Left kidney (tissue), 8 donors: ENCODE measurements at places on chromosomes 11 and 22.

DNA sequence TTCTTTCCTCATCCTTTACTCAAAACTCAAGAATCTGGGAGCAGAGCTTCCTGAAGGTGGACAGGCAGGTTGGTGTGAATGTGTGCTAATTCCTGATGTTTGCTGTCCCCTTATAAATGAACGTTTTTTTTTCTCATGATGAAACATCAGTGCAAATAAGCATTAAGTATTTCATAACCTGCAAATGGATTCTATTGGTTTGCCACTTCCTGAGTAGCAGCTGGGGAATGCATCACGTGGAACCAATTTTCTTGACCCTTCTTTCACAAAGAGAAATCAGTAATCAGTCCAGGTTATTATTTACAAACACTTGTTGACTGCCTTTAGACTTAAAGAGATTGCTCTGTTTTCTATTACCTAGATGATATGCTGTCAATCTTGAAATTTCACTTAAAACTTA, 40.1 kb upstream of the SCN3B start:
- no peak for DNase-seq

- DNase-seq: no peak
These were observed 5.7 kb downstream of the TSKU start for GRCh38 chr11:76788661-76789442.

- no peak for DNase-seq
These were observed 5.9 kb upstream of the CAT start for GRCh38 chr11:34432822-34433221.

DNA sequence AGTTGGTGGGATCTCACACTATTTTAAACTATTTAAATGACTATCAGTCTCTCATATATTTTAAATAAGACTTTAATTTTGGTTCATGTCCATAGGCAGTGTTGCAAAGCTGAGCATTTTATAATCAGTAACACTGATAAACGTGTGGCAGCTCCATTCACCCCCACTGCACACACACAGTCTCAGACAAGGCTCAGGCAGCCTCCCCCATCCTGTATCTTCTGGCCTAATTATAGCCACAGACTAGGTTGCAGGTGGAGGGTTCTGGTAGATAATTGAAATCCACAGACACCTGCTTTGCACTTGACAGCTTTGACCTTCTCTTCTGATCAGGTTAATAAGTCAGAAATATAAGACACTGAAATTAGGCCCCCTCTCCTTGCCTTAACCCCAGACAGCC, 118.5 kb upstream of the LDLRAD3 start:
- DNase-seq: no peak

DNA sequence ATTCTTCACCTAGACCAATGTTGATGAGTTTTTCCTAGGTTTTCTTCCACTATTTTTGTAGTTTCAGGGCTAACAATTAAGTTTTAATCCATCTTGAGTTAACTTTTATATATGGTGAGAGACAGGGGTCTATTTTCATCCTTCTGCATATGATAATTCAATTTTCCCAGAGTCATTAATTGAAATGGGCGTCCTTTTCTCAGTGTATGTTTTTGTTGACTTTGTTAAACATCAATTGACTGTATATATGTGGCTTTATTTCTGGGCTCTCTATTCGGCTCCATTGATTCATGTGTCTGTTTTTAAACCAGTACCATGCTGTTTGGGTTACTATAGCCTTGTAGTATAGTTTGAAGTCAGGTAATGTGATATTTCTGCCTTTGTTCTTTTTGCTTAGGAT, 282.1 kb downstream of the INSC start:
- no peak for DNase-seq

DNA sequence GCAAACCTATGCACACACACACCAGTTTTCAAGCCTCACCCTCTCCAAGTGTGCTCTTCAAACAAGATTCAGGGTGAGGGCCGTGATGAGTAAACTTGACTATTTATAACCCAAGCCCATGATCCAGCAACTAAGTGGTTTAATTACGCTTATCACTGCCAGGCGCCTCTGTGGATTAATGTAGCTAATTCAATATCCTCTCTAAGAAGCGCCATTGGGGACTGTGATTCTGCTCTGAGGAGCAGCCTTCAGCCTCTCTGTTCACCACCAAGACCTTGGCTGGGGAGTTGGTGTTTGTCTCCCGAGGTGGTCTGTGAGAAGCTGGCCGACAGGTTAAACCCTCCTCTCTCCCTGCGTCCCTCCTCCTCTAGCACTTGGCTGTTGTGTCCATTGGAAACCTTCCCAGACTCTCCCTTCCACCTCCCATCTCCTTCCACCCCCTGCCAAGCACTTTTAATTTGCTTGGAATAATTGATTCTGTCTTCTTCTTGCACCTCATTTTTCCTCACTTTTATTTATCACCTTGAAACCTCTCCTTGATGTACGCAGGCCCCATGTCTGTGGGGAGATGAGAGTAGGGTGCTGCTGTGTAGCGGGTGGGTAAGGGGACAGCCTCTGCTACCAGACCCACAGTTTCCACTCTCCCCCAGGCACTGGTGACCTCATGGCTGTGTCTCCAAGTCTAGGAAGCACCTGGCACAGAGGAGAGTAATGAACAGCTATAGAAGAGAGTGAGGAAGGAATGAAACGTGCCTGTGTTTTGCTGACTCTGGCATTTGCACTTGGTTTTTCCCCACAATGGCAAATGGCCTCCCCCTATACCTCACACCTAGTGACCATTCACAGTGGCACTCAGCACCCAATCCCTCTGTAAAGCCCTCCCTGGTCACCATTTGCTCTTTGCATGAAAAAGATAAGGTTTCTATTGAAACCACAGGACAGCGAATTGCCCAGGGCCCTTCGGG, 236.6 kb downstream of the GRIK4 start:
- no peak for DNase-seq

GRCh38 chr11:83863272-83863671, 577.1 kb upstream of the CCDC90B start:
- DNase-seq: no peak

DNA sequence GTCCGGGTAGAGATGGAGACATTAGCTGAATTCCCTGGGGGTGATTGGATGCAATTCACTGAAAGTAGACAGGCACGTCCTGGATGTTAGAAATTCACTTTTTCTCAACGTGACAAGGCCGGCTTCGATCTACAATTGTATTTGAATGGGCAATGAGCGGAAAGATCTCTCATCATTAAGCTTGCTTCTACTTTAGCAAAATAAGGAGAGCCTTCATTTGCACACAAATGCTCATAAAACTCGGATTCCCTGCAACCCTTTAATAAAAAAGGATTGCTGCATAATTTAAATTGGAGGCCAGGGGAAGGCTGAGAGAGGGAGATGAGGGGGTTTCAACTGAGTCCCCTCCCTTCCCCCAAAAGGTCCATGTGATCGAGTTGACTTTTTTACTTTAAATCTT, 10.6 kb upstream of the PAX6 start:
- no peak for DNase-seq

DNA sequence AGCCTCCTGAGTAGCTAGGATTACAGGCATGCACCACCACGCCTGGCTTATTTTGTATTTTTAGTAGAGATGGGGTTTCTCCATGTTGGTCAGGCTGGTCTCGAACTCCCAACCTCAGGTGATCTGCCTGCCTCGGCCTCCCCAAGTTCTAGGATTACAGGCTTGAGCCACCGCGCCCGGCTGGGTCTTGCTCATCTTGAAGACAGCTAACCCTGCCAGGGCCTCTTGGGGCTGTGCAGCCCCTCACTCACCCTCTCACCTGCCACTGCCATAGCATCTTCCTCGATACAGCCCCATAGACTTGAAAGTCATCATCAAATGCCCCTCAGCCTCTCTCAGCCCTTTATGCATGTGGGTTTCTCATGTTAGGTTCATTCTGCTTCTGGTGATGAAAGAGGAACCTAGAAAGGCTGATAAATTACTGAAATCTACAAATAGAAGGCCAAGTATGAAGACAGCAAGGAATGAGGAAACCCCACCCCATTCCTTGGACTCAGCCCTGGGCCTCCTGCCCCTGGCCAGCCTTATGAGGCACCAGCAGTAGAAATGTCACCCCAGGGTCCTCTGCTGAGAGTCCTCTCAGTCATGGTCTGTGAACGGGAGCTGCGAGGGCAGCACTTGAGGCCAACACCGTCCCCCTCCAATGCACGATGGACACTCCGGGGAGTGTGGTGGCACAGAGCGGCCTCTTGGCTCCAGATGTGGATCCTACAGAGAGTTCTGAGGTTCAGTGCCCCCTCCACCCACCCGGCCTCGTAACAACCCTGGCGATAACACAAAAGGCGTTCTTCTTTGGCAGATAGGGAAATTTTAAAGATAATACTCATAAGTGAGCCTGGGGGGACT, 24.8 kb downstream of the SCGB1A1 start:
- DNase-seq: no peak

- no peak for DNase-seq
These were observed 81.1 kb upstream of the CHRM4 start for GRCh38 chr11:46472662-46472994.

DNA sequence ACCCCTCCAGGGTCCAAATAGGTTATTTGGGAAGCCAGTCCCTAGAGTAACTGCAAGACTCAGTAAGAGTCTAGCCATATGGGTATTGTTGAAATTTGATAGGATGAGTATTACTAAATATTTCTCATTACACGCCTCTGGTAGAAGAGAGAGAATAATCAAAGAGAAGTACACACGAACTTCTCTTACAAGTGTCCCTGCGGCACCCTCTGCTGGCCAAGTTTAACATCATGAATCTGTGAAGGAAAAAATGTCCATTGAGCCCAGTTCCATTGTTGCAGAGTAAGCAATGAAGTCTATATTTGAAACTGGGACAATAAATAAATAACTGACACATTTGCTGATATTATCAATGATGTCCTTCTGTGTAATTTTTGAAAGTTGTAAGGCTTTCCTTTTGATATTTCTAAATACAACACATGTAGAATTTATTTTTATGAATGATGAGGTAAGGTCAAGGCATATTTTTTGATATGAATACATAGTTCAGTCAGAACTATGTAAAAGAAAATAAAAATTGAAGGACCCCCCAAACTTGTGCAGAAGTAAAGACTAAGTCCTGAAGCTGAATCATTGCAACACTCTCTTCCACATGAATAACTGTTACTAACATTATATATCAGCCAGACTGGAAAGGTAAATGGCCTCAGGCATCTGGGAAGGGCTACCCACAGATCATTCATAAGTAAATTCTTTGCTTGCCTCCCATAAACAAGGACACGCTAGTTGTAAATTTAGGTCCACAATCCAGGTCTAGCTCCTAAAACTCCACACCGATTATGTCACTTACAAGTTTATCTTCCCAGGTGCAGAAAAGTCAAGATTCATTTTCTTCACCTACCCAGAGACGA, 10.0 kb downstream of the OR51L1 start:
- peak; percentile 72 for DNase-seq

DNA sequence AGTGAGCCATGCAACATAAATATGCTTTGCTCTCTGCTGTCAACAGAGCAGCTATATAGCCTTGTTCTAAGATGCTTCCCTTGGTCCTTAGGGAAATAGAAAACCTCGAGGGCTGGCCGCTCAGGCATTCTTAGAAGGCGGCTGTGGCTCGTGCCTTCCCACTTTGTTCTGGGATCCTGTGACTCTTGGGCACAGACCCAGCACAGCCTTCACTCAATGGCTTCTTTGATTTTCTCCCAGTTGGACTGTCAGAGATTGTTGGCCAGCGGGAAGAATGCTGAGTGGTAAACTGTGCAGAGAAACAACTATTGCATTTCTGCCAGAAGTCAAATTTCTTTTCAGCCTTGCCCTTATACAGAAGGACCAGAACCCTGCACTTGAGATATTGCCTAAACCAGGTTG, 9.5 kb upstream of the MICAL2 start:
- no peak for DNase-seq

DNA sequence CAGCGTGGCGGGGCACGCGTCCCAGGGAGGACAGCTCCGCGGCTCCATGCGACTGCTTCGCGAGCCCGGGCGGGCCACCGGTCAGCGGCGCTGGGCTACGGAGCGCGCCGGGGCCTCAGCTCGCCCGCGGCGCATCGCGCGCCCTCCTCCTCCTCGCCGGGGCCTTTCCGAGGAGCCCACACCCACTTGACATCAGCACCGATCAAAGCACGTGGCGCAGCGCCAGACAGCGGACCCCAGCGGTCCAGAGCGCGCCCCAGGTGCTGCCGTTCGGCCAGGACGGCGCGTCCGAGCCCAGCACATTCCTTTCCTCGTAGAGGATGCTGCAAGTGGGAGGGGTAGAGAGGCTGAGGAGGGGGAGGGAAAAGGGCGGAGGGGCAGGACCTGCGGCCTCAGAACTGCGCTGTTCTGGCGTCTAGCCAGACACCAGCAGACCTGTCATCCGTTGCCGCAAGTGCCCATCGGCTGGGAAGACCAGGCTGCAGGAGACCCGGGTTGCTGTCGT, 88.6 kb downstream of the PLEKHA7 start:
- DNase-seq: peak; percentile 49

- peak; percentile 65 for DNase-seq
These were observed 33.4 kb upstream of the API5 start for GRCh38 chr11:43278193-43278956.

- peak; percentile 25 for DNase-seq
These were observed 15.7 kb upstream of the FBXO3 start for GRCh38 chr11:33790040-33790439.
